Fibroblast of villous mesenchyme (primary cell): ENCODE measurements at places on chromosomes 5 and 9. TPM values are rescaled to one million over a fixed set of nuclear protein-coding genes. Genes with fewer than 3 reads are reported as not detected.

Gene DCP2
- total RNA-seq = 19.6 and 35.4 TPM in 2 replicates

Gene SLC25A25
- total RNA-seq = 36.1 and 47.5 TPM in 2 replicates

Gene ZNF879
- total RNA-seq = 2.6 and 5.6 TPM in 2 replicates

Gene GFI1B
- total RNA-seq = under 0.01 and 0.32 TPM in 2 replicates

Gene PCDHB11
- 0.32 TPM in 1 of 2 replicates, not detected in the other for total RNA-seq

Gene NUTM2F
- not detected in 2 replicates for total RNA-seq

Gene SPATA31C1
- total RNA-seq = not detected in 2 replicates

Gene DND1
- total RNA-seq = 0.32 TPM in 1 of 2 replicates, not detected in the other

Gene COL5A1
- total RNA-seq = 295 and 502 TPM in 2 replicates

Gene SH3GL2
- 0.32 and 0.43 TPM in 2 replicates for total RNA-seq

Gene AMBP
- total RNA-seq = not detected in 2 replicates

Gene FBXL7
- 10.6 and 11.2 TPM in 2 replicates for total RNA-seq

Gene HMHB1
- not detected in 2 replicates for total RNA-seq

Gene CEL
- total RNA-seq = under 0.01 TPM in 2 replicates

Gene PCDHGB4
- total RNA-seq = 11.0 and 13.4 TPM in 2 replicates

Gene PPP3R2
- not detected in 2 replicates for total RNA-seq

Gene COL15A1
- 1.7 and 19.0 TPM in 2 replicates for total RNA-seq

Gene NIPSNAP3A
- 40.6 and 51.4 TPM in 2 replicates for total RNA-seq
